ENCODE measurements at places on chromosomes 12 and 14.
A peak's percentile ranks its signal among the peaks of the same experiment; 100 is the strongest.

GRCh38 chr12:112830901-112831300 is 39.4 kb downstream of the RPH3A start:
- DNase-seq = no peak

DNA sequence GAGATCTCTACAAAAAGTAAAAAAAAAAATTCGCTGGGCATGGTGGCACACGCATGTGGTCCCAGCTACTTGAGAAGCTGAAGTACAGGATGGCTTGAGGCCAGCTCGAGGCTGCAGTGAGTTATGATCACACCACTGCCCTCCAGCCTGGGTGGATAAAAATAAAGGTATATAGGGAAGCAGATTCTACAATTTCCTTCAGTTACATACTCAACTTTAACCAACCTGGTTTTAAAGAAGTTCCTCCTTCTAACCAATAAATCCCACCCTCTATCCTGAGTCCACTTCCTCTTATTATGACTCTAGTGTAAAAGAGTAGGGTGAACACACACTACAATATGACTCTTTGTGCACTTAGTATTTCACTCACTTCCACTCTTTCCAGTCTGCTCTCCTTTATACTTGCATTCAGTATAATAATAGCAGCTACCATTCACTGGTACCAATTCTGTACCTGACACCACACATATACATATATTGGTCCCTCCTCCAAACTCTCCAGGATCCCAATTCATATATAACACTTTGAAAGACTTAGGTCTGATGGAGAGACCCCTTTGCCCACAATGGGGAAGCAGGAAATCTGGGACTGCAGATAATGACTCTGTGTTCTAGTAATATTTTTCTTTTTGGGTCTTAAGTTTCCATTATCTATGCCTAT is 2.3 kb downstream of the ARF3 start:
- DNase-seq = no peak

GRCh38 chr14:75543253-75543652 is 21.0 kb downstream of the BATF start:
- no peak for DNase-seq

DNA sequence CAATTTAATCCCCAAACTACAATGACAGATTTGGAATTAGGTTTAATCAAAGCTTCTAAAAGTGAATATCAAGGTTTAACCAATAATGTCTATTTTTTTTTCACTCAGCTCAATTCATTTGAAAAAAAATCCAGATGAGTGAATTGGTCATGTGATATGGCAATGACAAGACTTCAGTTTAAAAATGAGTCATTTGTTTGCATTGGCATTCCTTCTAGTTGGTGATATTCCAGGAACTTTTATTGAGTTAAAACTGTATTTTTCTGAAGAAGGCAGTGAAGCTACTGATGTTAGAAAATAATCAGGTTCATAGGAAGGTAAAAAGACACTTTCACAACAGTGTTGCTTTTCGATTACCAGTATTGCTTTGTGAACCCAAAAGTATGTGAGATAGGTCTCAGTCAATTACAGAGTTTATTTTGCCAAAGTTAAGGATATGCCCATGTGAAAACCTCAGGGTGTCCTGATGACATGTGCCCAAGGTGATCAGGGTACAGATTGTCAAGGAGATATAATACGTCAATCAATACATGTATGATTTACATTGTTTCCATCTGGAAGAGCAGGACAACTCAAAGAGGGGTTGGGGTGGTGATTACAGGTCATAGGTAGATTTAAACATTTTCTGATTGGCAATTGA is 1214.9 kb downstream of the GALC start:
- DNase-seq = no peak

DNA sequence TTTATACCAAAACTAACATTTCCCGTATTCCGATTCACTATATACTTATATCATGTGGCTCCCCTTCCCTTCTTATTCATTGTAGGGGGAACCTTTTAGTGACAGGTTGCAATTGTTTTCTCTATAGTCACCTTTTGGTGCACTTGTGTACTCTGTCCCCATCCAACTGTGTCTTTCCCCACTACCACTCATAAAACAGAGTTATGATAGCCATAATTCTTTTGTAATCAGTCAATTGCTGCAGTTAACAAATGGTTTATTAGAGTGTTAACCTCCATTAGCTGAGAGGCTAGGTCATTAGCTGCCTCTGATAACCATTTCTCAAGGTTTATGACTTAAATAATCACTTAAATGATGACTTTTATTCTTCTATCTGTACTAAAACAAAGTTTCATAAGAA is 338.1 kb upstream of the SEL1L start:
- DNase-seq = no peak

- DNase-seq = no peak
These were observed 52.3 kb downstream of the POLR3B start for GRCh38 chr12:106409878-106410277.

GRCh38 chr12:130813436-130813835 is 25.6 kb downstream of the STX2 start:
- DNase-seq = no peak

DNA sequence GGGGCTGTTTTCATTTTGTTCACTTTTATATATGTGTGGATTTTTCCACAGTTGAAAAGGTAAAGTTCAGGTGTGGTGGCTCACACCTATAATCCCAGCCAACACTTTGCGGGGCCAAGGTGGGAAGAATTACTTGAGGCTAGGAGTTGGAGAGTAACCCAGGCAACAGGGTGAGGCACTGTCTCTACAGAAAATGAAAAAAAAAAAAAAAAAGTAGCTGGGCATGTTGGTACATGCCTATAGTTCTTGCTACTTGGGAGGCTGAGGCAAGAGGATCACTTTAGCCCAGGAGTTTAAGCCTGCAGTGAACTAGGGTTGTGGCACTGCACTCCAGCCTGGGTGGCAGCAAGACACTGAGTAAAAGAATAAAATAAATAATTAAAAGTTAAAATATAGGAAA is 326.5 kb downstream of the NAV3 start:
- DNase-seq = no peak

- no peak for DNase-seq
These were observed 104.7 kb upstream of the SLCO1B1 start for GRCh38 chr12:21026302-21026701.

DNA sequence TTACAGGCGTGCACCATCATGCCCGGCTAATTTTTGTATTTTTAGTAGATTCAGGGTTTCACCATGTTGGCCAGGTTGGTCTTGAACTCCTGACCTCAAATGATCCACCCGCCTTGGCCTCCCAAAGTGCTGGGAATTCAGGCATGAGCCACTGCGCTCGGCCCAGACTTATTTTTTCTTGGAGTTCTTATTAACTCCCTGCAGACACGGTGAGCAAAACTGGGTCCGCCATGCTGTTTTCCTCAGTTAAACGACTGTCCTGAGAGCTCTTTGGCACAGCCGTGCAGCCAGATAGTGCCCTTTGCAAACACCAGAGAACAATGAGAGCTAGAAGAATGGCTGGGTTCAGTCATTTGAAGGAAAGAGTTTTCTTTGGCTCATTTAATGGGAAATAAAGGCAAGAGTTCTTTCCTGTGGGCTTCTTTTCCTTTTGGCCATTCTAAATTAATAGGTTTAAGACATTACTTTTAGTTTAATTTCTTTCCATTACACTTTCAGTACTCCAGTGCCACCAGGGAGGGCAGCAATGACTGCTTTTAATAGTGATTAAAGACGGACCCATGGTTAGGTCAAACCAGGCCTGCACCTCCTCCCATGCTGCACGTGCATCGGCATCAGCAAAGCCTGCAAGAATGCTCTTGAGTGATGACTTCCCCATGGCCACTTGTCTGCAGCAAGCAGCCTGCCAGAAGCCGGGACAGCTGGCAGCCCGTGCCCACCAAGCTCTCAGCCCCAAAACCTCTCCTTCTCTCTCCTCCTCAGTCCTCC is 60.7 kb downstream of the VCPKMT start:
- DNase-seq = no peak

- DNase-seq = no peak
These were observed 157.5 kb downstream of the PLCZ1 start for GRCh38 chr12:18580291-18580690.

DNA sequence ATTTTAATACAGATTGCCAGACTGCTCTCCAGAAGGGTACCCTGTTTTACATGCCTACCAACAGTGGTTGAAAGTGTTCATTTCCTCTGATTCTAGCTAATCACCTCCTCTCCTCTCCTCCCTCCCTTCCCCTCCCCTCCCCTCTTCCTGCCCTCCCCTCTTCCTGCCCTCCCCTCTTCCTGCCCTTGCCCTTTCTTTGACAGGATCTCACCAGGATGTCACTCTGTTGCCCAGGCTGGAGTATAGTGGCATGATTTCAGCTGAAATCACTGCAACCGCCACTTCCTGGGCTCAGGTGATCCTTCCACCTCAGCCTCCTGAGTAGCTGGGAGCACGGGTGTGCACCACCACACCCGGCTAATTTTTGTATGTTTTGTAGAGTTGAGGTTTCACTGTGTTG is 24.7 kb downstream of the APAF1 start:
- DNase-seq = no peak

DNA sequence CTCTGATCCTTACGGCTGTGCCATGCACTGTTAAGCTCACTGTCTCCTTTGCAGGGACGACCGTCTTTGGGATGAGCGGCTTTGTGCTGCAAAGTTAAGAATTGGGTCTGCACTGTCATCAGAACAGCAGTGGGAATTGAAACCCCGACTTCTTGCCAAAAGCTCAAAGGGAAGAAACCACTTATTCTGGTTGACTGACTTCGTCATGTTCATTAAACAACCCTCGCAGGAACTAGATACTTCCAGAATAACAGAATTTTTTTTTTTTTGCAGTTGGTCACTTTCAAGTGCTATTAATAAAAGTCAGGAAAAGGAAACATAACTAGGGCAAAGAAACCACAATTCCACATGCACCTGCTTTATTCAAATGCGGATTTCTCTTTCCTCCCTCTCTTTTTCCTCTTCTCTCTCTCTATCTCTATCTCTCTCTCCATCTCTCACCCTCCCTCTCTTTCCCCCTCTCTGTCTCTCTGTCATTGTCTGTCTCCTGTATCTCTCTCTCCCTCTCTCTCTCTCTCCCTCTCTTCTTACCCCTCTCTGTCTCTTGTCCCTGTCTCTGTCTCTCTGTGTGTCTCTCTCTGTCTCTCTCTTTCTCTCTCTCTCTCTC is 12.3 kb upstream of the GLT1D1 start:
- no peak for DNase-seq

GRCh38 chr14:94364037-94364436 is 24.4 kb downstream of the SERPINA1 start:
- DNase-seq = no peak

DNA sequence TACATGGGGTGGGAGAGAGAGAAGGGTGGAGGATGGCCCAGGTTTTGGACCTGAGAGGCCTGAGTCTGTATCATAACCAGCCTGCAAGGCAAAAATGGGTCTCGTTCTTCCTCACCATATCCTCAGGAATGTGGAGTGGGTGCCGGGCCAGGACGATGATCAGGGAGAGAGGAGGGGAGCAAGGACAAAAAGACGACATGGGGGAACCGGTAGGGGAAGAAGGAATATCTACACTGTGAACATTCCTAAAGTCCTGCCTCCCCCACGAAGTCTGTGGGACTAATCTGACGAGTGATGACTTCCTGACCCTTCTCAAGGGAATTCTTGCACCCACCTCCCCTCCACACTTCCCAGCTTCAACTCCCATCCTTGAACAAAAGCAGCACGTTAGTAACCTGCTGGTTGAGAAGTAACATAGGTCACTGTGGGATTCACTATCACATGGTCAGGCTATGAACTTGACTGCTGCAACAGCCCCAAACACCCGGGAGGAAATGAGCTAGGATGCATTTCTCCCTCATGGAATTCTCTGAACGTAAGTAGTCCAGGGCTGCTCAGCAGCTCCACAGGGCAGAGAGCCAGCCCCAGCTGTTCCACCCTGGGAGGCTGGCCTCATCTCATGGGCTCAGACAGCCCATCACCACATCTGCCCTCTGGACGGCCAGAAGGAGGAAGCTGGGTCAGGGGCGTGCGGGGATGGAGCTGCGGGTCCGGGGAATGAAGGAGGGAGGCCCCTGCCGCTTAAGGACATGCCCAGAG is 36.8 kb upstream of the VWF start:
- DNase-seq = no peak

- no peak for DNase-seq
These were observed 43.1 kb downstream of the PRKAB1 start for GRCh38 chr12:119710965-119711551.

DNA sequence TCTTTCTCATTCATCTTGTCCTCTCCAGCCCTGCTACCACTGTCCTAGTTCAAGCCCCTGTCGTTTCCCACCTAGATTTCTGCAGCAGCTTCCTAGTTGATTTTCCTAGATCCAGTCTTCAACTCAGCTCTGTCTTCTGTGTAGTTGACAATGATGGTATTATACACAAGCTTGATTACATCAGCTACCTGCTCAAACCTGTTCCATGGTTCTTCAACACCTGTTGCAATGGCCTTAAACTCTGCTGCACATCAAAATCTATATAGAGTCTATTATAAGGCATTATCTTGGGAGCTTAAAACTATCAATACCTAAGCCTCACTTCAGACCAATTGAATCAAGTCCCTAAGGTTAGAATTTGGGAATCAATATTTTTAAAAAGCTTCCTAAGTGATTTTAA is 71.7 kb upstream of the PELI2 start:
- no peak for DNase-seq

GRCh38 chr12:128771681-128772080 is 52.1 kb downstream of the SLC15A4 start:
- DNase-seq = no peak

DNA sequence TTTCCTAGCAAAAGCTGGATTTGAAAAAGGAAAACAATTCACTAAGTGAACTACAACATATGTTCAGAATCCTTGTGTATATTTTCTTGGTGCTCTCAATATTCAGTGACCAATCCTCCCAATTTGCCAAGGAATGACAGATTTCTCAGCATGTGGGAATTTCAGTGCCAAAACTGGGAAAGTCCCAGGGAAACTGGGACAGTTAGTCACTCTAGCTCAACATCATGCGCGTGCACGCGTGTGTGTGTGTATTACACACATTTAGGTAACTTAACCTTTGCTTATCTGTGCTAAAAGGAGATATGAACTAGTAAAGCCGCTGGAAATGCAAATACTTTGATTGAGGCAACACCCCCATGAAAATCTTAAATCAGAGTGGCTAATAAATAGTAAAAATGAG is 26.1 kb upstream of the SLC6A13 start:
- no peak for DNase-seq

- peak; percentile 64 for DNase-seq
These were observed 842 bp downstream of the OAS2 start for GRCh38 chr12:112979041-112979680.

DNA sequence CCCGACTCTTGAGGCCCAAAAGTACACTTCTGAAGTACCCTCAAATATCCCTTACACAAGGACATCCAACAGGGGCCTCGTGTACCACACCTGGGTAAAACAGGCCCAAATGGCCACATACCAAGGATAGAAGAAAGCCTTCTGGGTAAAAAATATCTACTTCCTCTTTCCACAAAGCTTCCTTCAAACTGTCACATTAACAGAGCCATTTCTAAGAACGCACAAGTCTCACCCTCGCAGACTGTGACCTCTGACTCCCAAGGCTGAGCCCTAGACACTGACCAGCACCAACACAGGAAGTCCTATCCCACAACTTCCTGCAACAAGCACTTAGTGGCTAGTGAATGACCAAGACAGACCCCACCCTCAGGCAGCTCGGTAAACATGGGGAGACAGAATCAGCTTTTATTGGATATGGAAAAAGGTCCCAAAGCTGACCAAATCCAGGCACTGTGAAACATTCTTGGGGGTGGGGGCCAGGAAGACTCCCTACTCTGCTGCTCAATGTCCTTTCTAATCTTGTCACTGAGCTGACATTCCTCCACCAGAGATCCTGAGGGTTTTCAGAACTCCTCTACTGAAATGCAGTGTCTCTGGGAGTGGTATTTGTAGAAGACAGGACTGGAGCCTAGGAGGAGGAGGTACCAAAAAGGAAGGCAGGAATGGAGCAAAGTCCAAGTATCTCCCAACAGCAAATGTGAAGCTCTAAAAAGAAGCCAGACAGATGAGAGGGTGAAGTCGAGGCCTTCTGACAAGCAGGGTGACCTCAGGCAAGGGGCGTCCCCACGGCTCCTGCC is 15.9 kb downstream of the KCTD10 start:
- DNase-seq = no peak
